ENCODE measurements at places on chromosomes 2 and 18.

GRCh38 chr2:55025627-55026026 is 24.6 kb downstream of the RTN4 start:
- no peak for DNase-seq

DNA sequence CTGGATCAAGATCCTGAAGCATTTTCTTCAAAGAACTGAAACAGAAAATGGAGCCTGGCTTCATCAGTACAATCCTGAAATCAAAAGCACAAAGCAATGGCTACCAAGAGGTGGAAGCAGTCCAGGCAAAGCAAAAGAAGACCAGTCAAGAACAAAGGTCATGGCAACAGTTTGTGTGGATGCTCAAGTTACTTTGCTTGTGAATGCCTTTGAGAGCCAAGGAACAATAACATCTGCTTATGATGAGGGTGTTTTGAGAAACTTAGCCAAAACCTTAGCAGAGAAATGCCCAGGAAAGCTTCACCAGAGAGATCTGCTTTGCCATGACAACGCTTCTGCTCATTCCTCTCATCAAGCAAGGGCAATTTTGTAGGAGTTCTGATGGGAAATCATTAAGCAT is 723.1 kb downstream of the TMEM182 start:
- DNase-seq, result no peak

DNA sequence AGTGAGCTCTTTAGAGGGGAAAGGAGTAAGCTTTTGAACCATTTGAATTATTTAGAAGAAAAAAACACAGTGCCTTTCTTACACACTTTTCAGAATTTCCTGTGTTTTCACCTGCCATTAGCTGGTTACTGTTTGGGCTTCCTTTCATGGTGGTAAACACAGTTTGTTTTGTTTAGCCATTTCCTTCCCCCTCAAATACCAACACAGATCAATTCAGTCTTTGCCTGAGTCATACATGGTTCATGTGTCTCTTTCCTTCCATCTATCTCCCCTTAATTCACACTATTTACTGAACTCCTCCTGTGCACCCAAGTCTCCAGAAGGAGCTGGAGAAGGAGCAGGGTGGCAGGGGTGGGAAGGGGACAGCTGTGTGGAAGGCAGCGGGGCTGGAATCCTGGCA is 45.0 kb downstream of the TCF7L1 start:
- no peak for DNase-seq

DNA sequence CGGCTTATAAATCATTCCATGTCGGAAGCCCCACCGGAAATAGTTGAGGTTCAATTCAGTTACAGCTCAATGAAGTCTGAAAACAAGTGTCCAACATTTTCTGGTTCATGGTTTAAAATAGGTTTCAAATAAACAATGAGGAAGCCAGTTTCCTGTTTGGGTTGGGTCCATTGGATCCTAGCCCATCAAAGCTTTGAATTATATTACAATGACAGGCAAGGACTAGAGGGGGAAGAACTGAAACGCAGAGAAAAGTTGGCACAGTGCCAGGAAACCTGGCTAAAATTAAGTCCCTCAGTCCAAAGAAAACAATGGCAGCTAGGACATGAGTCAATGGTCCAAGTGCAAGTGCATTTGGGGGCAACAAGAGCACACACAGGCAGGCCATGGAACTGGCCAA is 32.0 kb downstream of the SLC14A1 start:
- DNase-seq, result no peak

- DNase-seq, result no peak
Measured at GRCh38 chr2:47457268-47457667, 54.3 kb downstream of the MSH2 start.
